ENCODE measurements at places on chromosomes 2 and 18.

GRCh38 chr2:239927424-239927981 is 97.6 kb downstream of the NDUFA10 start:
- no peak for DNase-seq

DNA sequence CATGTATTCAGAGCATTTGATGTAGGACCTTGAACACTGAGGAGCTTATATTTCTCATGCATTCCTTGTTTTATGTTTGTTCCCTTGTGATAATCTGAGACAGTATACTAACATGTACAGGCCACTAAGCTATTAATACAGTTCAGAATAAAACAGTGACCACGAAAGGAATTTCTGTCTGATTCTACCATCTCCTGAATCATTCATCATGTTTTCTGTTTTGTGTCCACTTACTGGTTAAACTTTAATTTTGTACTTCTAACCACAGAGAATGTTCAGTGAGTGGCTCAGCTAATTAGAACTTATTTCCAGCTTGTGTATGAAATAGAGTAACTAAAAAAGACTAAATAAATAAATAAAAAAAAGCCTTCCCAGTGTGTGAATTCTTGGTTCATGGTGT is 110.4 kb downstream of the LRP1B start:
- no peak for DNase-seq

DNA sequence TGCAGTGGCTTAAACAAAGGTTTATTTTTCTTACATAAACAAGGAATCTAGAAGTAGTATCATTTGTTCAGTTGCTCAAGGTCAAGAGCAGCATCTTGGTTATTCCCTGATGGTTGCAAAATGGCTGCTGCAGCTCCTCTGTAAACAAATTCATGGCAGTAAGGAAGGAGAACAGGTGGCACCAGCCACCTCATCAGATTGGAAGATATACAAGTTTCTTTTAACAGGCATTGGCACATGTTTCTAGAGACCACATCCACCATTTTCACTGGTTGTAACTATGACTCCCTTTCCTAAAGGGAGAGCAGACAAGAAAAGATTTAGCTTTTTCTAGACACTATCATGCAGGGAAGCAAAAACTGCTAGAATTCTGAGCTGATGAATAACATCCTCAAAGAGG is 46.3 kb downstream of the PKDCC start:
- DNase-seq = no peak

- no peak for DNase-seq
Measured at GRCh38 chr2:46999084-46999483, 83.5 kb upstream of the MCFD2 start.

- DNase-seq = no peak
Measured at GRCh38 chr18:9706081-9706935, 1.8 kb upstream of the RAB31 start.

All from NCI-H146 (cell line).